H9 (cell line): ENCODE measurements at places on chromosomes 11 and 22.

DNA sequence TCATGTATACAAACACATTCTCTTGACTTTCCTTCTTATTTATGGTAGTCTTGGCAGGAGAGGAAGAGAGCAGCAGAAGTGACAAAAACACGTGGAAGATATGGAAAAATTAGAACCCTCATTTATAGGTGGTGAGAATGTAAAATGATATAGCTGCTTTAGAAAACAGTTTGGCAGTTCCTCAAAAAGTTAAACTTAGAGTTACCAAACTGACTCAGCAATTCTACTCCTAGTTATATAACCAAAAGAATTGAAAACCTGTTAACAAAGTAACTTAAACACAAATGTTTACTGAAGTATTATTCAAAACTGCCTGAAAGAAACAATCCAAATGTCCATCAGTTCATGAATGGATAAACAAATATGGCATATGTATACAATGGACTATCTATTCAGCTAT is 16.8 kb downstream of the NUCB2 start:
- no peaks in the 10 kb centered on the region for H3K4me1 ChIP-seq
- no peaks in the 10 kb centered on the region for H3K27me3 ChIP-seq
- DNase-seq: no peak
- H3K36me3 ChIP-seq: no peaks in the 10 kb centered on the region
- H3K4me3 ChIP-seq: no peak overlapping the region

GRCh38 chr22:22157348-22157725 is 87.2 kb upstream of the VPREB1 start:
- H3K27ac ChIP-seq: no peak overlapping the region
- H3K4me1 ChIP-seq: no peaks in the 10 kb centered on the region
- no peak for DNase-seq
- H3K27me3 ChIP-seq: peaks cover 55% of the 10 kb centered on the region

GRCh38 chr11:8867035-8867434 is 44.0 kb upstream of the AKIP1 start:
- no peak overlapping the region for H3K27ac ChIP-seq
- H3K4me1 ChIP-seq: no peaks in the 10 kb centered on the region; the same call in 1 of the 2 replicates
- no peak for DNase-seq
- H3K27me3 ChIP-seq: no peaks in the 10 kb centered on the region
- H3K36me3 ChIP-seq: no peaks in the 10 kb centered on the region

GRCh38 chr22:50633086-50633485 is 5.1 kb upstream of the ARSA start:
- no peak for DNase-seq
- peaks cover 5% of the 10 kb centered on the region; the same call in 1 of the 2 replicates for H3K4me1 ChIP-seq
- no peak overlapping the region for H3K4me3 ChIP-seq
- no peak overlapping the region for H3K27ac ChIP-seq
- H3K27me3 ChIP-seq: peaks cover 4% of the 10 kb centered on the region; the same call in 1 of the 2 replicates

- H3K27me3 ChIP-seq: no peaks in the 10 kb centered on the region
- no peak overlapping the region for H3K27ac ChIP-seq
- H3K4me1 ChIP-seq: no peaks in the 10 kb centered on the region
- H3K4me3 ChIP-seq: no peak overlapping the region
Observed at GRCh38 chr11:134529212-134530096, 117.4 kb upstream of the B3GAT1 start.

- DNase-seq: no peak
- no peak overlapping the region for H3K27ac ChIP-seq
- no peaks in the 10 kb centered on the region; the same call in 2 of the 3 replicates for H3K36me3 ChIP-seq
Observed at GRCh38 chr11:1778141-1778911, 14.6 kb upstream of the CTSD start.

DNA sequence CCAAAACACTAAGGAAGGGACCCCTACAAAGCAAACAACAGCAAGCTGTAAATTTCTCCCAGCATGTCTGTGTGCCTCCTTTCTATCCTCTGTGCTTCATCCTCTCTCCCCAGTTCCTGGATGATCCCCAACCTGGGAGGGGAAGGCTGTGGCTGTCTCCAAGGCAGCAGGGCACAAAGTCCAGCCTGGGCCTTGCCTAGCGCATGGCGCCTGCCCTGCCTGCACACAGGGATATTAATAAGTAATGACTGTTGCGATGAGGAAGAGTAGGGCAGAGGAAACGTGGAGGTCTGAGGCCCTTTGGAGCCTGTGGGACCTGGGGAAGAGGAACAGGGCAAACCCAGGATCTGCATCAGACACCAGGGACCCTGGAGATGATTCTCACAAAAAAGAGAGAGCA is 2.0 kb downstream of the USH1C start:
- no peaks in the 10 kb centered on the region; the same call in 2 of the 3 replicates for H3K36me3 ChIP-seq
- H3K4me1 ChIP-seq: no peaks in the 10 kb centered on the region; the same call in 1 of the 2 replicates
- DNase-seq: no peak
- H3K4me3 ChIP-seq: no peak overlapping the region
- H3K27ac ChIP-seq: no peak overlapping the region

DNA sequence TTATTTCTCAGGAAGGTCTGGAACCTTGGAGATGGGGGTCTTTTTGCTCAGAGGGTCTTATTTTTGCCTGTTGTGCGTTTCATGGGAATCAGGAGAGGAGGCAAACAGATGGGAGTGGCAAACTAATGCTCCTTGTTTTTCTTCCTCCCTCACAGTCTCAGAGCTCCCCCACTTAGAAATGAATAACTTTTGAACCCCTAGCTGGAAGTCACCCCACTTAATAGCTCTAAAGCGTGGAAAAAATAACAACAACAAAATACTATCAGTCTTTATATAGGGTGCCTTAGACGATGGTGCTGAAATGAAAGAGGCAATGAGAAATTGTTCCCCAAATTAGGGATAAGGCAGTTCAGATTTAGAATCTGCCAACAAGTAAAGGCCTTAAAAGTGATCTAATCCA is 76.8 kb upstream of the BDNF start:
- H3K27ac ChIP-seq: no peak overlapping the region
- H3K4me3 ChIP-seq: no peak overlapping the region
- no peaks in the 10 kb centered on the region; the same call in 1 of the 2 replicates for H3K27me3 ChIP-seq
- H3K36me3 ChIP-seq: no peaks in the 10 kb centered on the region
- H3K4me1 ChIP-seq: no peaks in the 10 kb centered on the region
- DNase-seq: no peak

DNA sequence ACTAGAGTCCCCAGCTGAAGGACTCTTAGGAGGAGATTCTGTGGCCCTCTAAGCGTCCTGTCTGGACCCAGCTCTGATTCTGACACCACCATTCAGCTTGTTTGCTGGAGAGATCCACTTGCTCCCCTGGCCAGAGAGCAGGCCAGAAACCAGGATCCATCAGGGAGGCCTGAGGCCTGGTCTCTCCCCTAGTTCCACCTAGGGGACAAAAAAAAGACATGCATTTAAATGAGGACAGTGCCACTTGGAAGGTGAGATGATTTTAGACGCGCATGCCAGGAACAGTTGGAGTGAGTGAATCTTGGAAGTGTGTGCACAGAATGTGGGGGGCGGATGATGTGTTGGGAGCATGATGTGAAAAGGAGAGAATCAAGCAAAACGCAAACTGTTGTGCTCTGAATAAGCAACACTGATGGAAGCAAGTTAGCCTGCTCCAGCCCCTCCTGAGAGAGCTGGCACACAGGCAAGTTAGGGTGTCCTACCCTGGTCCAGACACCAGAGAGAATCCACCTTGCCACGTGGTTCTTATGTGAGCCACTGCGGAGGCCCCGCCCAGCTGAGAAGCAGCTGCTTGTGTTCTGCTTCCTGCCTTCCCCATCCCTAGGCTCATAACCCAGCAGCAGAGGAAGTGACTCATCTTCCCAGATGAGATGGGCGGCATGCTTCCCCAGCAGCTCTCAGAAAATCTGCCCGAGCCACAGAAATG is 8.0 kb upstream of the SLCO2B1 start:
- no peak overlapping the region for H3K4me3 ChIP-seq
- peak; percentile 83 for DNase-seq
- H3K4me1 ChIP-seq: peaks cover 5% of the 10 kb centered on the region

DNA sequence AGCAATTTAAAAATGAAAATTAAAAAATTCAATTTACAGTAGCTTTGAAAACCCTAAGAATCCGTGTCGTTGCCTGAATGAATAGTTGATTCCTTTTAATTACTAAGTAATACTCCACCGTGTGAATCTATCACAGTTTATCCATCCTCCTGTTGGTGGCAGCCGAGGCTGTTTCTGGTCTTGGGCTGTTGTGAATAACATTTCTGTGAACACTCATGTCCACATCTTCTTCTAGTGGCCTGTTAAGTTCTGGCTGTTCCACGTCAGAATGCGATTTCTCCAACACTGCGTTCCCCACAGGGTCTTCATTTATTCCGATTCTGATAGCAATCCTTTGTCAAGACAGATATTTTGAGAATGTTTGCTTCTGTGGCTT is 223.0 kb downstream of the TBC1D22A start:
- H3K4me1 ChIP-seq: no peaks in the 10 kb centered on the region
- H3K27ac ChIP-seq: no peak overlapping the region
- H3K4me3 ChIP-seq: no peak overlapping the region
- H3K36me3 ChIP-seq: no peaks in the 10 kb centered on the region
- no peak for DNase-seq

- H3K36me3 ChIP-seq: no peaks in the 10 kb centered on the region
- H3K27me3 ChIP-seq: no peaks in the 10 kb centered on the region
- H3K4me1 ChIP-seq: no peaks in the 10 kb centered on the region
- H3K27ac ChIP-seq: no peak overlapping the region
Observed at GRCh38 chr11:28011813-28012212, 96.1 kb downstream of the KIF18A start.

- peaks cover 8% of the 10 kb centered on the region; the same call in 1 of the 2 replicates for H3K36me3 ChIP-seq
- H3K27ac ChIP-seq: no peak overlapping the region
- no peaks in the 10 kb centered on the region for H3K27me3 ChIP-seq
- H3K4me3 ChIP-seq: no peak overlapping the region
- no peak for DNase-seq
Observed at GRCh38 chr11:70908223-70908622, 344.2 kb downstream of the SHANK2 start.

DNA sequence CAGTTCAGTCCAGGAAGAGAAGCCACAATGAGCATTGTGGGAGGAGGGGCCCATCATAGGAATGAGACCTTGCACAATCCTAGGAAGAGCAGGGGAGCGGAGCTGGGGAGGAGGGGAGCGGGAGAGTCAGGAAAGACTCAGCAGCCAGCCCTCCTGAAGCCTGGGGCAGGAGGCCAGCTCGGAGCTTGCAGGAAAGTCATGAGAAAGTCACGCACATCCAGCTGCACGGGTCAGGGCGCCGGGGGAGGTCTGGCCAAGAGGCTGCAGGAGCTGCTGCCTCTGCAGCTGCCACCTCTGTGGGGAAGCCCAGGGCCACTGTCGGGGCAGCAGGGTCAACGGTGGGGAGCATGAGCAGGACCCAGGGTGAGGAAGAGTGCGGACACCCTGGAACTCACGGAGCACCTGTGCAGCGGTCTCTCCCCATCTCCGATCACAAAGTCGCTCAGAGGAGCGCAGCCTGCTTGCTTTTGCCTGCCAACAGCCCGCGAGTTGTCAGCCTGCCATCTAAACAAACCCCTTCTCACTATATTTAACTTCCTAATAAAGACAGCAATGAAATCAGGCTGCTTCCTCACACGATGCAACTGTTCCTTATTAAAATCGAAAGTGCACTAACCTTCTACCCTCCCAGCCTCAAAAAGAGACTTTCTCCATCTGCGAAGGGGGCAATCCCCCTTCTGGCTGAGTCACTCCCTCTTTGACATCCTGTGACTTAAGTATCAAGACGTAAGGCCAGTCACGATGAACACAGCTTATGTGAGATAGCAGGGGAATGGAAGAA is 52.9 kb upstream of the RTL6 start:
- DNase-seq: no peak
- no peak overlapping the region for H3K27ac ChIP-seq
- H3K4me3 ChIP-seq: no peak overlapping the region
- no peaks in the 10 kb centered on the region for H3K27me3 ChIP-seq
- H3K4me1 ChIP-seq: peaks cover 6% of the 10 kb centered on the region; the same call in 1 of the 2 replicates
- H3K36me3 ChIP-seq: no peaks in the 10 kb centered on the region

GRCh38 chr11:9615031-9615451 is 41.6 kb downstream of the WEE1 start:
- no peak for DNase-seq
- no peak overlapping the region for H3K4me3 ChIP-seq
- H3K36me3 ChIP-seq: no peaks in the 10 kb centered on the region
- no peak overlapping the region for H3K27ac ChIP-seq

GRCh38 chr11:17782145-17782544 is 47.6 kb downstream of the KCNC1 start:
- no peak overlapping the region for H3K4me3 ChIP-seq
- DNase-seq: no peak
- H3K36me3 ChIP-seq: peaks cover 3% of the 10 kb centered on the region; the same call in 1 of the 2 replicates
- H3K27me3 ChIP-seq: no peaks in the 10 kb centered on the region

DNA sequence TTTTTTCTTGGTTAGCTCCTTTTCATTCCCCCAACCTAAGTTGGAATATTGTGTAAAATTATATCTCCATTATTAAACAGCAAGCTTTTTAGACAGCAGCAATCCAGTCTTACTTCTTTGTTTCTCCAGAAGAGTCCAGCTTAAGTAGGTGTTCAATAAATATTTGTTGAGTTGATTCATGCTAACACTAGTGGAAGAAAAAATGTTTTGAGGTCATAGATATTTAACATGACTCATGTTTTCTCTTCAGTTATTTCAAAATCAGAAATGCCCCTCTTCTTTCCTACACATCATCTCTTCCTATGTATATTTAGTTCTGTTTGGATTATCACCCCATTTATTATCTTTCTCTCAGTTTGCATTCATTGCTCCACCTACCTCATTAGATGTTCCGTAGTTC is 20.3 kb downstream of the CCDC83 start:
- H3K4me1 ChIP-seq: no peaks in the 10 kb centered on the region
- DNase-seq: no peak
- H3K27ac ChIP-seq: no peak overlapping the region
